ENCODE measurements at places on chromosomes 2 and 18.

GRCh38 chr18:66972681-66973080 lies 368.8 kb upstream of the CDH19 start:
- no peak for DNase-seq

- DNase-seq: no peak
Observed at GRCh38 chr2:72198532-72199241, 51.0 kb upstream of the CYP26B1 start.

- DNase-seq: no peak
Observed at GRCh38 chr2:109346601-109347228, 217.7 kb downstream of the SH3RF3 start.

- DNase-seq: no peak
Observed at GRCh38 chr2:208493186-208493585, 86.6 kb downstream of the PTH2R start.
